Pulmonary artery endothelial cell (primary cell): ENCODE measurements at places on chromosomes 4 and X. TPM values are rescaled to one million over a fixed set of nuclear protein-coding genes. Genes with fewer than 3 reads are reported as not detected.

F8A2 gene
- not detected in 2 replicates for total RNA-seq

DMRTC1 gene
- total RNA-seq = not detected in 2 replicates

UGT2A1 gene
- 0.53 and 1.1 TPM in 2 replicates for total RNA-seq

P2RY10 gene
- total RNA-seq = not detected in 2 replicates

HNRNPD gene
- 44.1 and 52.4 TPM in 2 replicates for total RNA-seq

C4orf17 gene
- not detected in 2 replicates for total RNA-seq

EPGN gene
- total RNA-seq = 0.13 TPM in 1 of 2 replicates, not detected in the other

FRG2 gene
- not detected in 2 replicates for total RNA-seq

CLDN22 gene
- total RNA-seq = not detected in 2 replicates

PJA1 gene
- total RNA-seq = 20.5 and 27.1 TPM in 2 replicates

FABP2 gene
- not detected in 2 replicates for total RNA-seq
